Retina (tissue), 1 donor: ENCODE measurements at places on chromosomes 2 and 18.

DNA sequence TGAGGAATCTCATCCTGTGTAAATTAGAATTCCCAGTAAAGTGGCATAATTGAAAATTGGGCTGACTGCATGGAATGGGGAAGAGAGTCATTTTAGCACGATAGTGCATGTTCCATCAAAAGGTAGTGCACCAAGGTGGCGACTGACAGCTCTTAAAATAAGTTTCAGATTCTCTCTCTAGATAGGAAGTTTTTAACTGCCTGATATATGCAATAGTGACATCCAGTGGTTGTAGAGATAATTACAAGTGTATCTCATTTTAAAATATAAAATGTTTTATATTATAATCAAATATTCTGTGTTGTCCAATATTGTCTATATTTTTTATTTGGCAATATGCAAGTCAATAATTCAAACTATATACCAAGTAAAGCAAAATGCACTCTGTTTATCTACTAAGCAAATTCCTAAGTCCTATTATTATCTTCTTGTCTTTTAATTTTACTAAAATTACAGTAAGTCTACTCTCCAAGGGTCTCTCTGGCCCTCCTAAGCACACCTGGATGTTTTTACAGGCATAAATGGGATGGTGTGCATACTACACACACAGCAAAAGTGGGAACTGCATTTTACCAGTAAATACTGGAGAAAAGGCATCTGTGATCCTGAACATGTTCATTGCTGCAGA lies 397.7 kb upstream of the HNRNPA3 start:
- no peak for DNase-seq

GRCh38 chr2:23924589-23925359 lies 2.1 kb downstream of the ATAD2B start:
- DNase-seq, result no peak

DNA sequence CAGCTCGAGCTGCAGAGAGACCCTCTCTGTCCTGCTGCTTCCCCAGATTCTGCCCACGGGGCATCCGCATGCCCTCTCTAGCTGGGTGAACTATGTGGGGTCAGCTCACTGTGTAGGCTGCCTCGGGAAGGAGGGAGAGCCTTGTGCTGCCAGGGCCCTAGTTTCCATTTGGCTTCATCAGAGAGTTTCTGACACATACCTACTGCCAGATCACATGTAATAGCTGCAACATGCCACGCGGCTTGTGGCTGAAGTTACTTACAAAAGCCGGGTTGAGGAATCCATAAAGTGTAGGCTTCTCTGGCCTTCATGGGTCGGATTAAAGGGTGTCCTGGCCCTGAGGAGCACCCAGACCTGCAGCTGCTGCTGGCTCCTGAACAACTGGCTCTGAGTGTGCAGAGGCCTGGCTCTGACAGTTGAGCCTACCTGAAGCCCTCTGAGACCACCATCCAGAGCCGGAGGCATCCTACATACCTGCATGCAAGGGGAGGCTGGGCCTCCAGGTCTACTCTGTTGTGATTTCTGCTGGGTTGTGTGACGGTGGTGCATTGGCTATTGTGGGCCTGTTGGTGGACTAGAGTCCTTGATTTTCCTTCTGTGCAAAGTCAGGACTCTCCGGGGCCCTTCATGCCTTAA lies 130.0 kb downstream of the SH3RF3 start:
- no peak for DNase-seq

DNA sequence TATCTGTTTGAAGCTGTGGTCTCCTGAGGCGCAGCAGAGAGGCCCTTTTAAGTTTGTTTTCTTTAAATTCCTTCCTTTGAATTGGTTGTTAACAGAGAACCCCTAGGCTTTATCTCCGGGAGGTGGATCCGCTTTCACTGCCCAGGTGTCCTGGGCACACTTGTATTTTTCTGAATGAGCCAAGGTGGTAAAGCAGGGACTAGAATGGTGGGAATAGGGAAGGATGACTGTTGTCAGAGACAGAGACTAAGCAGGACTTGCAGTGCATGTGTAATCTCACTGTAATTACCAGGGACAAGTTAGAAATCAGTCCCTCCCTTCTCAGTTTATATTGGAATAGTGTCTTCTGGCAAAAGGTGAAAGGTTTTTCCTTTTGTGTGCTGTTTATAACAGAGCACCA lies 72.8 kb downstream of the PHLPP1 start:
- DNase-seq, result no peak

DNA sequence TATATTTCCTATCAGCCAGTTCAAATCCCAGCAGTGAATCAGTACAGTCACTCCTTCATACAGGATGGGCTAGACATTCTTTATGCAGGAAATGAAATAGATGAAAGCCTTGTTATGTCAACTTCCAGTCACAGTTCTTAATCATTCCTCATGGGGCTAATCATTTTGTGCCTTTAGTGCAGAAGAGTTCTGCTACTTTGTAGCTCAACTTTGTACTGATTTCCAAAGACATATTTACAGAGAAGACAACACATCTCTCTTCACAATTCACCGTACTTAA lies 593.9 kb upstream of the NETO1 start:
- DNase-seq, result no peak

DNA sequence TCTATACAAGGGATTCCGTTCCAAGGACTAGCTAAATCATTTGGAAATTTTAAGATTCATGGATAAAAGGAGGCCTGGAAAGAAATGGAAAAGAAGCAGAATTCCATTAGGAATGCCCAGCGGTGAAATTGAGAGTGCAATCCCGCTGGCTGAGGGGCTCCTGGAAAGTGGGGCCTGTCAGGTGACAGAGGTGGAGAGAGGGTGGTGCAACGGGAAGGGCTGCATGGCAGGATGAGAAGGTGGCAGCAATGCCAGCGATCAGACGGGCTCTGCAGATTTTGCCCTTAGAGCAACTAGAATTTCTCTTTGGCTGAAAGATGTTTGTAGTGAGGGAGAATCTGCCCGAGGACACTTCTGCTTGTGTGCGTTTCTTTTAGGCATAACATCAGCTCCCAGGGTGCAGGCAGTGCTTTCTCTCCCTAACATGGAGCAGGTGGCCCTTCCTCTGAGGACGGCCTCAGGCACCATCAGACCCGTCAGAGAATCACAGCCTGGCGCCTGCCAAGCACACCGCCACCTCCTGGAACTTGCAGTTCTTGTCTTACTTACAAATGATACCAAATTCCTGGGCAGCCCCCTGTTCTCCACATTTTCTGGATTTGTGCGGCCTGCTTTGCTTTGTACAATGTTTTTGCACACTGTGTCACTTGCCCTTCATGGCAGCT lies 261.6 kb downstream of the NDUFA10 start:
- DNase-seq, result no peak

GRCh38 chr2:221370076-221370856 lies 201.8 kb downstream of the EPHA4 start:
- no peak for DNase-seq

DNA sequence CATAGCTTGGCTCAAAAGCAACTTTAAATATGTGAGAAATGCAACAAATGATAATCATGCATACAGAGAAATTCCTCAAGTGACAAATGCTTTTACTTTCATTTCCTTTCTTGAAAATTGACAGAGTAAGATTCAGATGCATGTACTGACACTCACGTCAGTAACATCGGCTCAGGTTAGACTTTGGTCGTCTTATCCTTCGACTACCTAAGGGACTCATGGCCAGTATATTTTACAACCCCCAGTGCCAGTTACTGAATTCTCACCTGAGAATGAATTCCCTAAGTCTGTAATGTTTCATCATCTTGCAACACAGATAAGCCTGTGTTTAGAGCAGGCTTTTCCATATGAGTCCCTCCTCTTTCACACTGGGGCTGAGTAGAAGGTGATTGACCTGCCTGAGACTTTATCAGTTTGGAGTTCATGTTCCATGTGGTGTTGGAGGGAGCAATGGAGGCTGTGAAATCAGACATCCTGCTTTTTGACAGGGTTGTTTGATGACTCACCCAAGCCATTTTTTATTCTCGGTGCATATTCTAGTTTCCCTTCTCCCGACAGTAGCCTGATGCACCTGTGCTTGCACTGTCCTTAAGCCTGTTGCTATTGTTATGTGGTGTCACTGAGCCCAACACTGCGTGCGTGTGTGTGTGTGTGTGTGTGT lies 30.5 kb upstream of the ATP8B1 start:
- DNase-seq, result no peak

DNA sequence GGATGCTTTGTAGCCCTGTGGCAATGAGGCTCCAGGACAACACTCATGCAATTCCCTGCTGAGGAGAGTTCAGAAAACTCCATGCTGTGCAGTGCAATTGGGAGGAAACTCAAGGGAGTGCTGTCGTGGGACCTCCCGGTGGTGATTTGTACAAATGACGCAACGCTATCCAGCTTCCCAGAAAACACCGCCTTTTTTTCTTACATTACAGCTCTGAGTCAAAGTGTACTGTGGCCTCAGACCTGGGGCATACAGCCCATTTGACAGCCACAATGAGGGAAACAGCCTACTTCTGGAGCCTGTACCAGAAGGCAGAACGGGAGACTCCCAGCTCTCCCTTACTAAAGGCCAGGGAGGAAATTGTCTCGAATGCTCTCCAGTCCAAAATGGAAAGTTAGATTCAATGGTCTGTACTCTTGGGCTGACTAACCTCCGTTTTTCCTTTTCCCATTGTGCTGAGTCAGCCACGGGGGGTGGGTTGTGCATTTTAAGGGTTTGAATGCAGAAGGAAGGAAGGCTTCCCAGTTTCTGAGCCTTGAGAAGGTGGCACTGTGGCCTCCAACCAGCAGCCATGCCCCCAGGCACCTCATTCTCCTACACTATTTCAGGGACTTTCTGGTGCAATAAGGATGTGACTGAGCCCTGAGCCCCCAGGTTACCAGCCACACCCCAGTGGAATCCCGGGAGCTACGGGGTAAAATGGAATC lies 16.4 kb upstream of the CYP1B1 start:
- no peak for DNase-seq

DNA sequence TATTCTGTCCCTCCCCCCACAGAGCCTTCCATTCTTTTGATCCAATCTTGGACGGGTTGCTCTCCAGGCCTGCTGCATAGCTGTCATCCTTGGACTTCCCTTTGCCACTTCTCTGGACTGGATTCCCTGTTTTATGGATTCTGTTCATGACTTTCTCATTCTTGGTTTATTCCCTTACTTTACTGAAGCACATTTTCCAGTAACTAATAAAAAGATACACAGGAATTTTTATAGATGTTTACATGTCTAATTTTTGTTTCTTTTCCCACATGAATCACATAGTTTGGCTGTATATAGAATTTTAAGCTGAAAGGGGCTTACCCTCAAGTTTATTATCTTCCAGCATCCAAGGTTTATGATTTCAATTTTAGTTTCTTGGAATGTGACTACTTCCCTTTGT lies 37.9 kb downstream of the GDF7 start:
- DNase-seq, result no peak

DNA sequence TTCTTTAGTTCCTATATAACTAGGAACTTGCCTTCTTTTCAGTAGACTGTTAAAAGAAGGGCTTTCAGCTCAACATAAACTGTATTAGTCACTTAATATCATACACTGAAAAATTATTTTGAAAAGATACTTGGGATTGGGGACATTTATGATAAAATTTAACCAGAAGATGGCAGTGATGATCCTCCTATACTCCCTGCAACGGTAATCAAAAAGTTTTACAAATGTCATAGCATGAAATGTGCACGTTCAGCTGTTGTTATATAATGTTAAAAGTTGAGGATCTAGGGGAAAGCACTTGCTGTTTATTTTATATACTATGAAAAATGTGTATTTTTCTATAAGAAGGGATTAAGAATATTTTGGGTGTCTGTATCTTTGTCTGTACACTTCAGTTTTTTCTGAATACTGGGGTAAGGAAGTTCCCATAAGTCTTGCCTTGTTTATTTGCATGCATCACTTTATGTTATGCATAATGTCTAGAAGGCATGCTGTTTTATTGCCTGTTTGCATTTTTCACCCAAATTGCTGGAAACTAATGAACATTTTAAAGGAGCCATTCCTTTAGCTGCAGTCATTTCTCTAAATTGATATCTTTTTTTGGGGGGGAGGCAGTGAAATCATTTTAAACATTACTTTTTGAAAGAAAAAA lies 19.0 kb downstream of the DYNC1I2 start:
- no peak for DNase-seq

- no peak for DNase-seq
These were observed 148.4 kb upstream of the CAPN13 start for GRCh38 chr2:30955516-30956132.

GRCh38 chr2:112199188-112199587 lies 55.7 kb downstream of the ZC3H8 start:
- DNase-seq, result no peak

DNA sequence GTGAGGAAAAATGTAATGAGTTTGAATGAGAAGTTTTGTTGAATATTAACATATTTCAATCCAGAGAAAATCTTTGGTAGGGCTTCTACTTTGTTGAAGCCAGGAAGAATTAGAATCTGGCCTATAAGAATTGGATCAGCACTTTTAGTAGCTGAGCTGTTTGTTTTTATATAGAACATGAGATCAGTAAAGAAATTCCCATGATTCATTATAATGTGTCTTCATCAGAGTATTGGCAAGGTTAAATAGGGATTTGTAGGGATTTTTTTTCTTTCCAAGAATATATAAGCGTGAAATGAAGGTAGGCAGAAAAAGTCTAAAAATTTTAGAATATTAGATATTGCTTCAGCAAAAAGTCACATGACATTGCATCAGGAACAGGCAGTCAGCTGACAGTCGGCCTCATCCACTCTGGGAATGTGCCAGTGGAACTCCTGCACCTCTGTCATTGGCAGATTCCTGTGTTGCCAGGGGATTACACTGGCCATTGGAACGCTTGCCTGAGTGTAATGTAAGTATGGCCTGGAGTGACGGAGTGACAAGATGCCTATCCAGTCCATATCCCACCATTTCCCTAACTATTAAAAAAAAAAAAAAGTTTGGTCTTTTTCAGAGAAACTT lies 60.6 kb downstream of the SERTAD2 start:
- no peak for DNase-seq

- no peak for DNase-seq
These were observed 47.6 kb upstream of the ACVR1 start for GRCh38 chr2:157923598-157924217.

- DNase-seq, result no peak
These were observed 86.5 kb upstream of the UGP2 start for GRCh38 chr2:63755216-63755615.

DNA sequence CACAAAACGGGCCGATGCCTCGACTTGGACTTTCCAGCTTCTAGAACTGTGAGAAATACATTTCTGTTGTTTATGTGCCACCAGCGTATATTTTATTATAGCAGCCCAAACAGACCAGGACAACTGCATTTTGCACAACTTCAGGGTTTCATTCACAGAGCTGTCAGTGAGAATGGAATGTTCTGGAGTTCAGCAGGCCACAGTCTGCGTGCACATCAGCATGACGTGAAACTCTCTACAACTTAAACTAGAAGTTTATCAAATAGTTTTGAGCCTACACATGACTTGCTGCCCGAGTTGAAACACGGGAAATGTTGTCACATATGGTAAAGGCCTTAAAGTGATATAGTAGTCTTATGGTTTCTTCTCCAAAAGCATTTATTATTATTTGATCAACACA lies 3.9 kb upstream of the TRIB2 start:
- DNase-seq, result peak; percentile 1
